ENCODE measurements at places on chromosomes 12 and 14. TPM values are rescaled to one million over a fixed set of nuclear protein-coding genes. Genes with fewer than 3 reads are reported as not detected.

- DNase-seq = no peak
Observed at GRCh38 chr12:47876440-47876960, 28.3 kb downstream of the VDR start.

- DNase-seq = no peak
Observed at GRCh38 chr14:38211255-38211735, 3.6 kb downstream of the SSTR1 start.

- DNase-seq = no peak
Observed at GRCh38 chr12:115962216-115962615, 315.3 kb downstream of the MED13L start.

- DNase-seq = peak; percentile 99
Observed at GRCh38 chr12:89733579-89734201, 25.1 kb upstream of the ATP2B1 start.

DNA sequence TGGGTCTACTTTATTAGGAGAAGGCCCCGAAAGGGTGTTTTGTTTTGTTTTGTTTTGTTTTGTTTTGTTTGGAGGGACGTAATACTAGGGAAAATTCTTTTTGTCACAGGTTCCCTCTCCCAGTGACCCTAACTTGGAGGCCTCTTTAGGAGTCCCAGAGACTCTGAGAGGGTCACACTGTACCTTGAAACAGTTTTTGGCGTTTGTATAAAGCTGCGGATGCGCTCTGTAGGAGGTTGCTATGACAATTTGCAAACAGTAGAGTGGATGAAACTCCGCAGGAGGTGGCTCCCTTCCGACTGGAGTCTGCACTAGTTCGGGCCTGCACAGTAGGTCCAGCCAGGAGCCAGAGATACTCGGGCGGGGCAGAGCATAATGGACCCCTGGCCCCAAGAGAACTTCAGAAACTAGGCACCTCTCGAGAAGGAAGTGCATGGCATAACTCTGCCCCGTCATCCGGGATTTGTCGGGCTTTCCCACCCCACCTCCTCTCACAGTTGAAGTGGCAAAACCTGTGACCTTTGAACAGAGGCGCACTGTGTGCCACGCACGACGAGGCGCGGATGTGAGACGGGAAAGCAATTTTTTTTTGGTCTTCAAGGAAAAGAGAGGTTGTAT is 1.3 kb upstream of the DYRK2 start:
- no peak for DNase-seq

DNA sequence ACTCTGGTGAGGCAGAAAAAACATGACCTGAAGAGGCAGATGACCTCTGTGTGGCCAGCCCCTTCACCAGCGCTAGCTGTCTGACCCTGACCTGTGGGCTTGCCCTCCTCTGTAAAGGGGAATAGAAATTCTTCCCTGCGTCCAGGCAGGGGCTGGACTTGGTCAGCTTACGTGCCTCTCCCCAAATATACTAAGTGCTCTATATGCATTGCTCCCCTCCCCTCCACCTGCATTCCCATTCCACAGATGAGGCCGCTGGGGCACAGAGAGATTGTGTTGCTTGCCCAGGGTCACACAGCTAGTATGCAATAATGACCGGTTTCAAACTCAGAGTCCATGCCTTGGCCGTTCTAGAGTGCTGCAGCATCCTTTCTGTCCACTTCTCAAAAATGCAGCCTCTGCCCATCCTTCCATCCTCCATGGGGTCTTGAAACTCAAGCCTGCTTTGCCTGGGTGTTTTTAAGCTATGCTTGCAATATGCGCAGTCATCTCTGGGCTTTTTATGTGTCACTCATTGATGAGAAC is 303.9 kb downstream of the CACNA1C start:
- no peak for DNase-seq

GRCh38 chr14:20811986-20812975 is 9.6 kb upstream of the RNASE1 start:
- no peak for DNase-seq

- no peak for DNase-seq
Observed at GRCh38 chr12:113914806-113915205, 51.3 kb downstream of the RBM19 start.

DNA sequence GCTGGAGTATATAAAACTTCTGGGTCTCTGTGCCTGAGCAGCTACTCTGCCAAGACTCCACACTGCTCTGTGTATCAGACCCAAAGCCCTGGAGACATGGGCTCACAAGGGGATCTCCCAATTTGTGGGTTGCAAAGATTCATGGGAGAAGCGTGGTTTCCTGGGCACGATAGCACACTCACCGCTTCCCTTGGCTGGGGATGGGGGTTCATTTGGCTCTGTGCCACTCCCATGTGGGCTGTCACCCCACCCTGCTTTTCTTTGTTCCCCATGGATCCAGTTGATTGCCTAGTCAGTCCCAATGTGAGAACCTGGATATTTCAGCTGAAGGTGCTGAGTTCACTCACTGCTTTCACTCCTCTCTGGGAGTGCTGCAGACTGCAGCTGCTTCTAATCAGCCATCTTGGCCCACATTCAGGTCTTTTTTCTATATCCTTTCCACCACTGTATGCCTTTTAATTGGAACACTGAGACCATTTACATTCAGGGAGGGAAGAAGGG is 40.0 kb upstream of the PCNX4 start:
- DNase-seq = peak; percentile 5

- peak; percentile 46 for DNase-seq
Observed at GRCh38 chr12:78181544-78182162, 351.0 kb downstream of the NAV3 start.

Gene DHRS2
- total RNA-seq = 0.32 TPM

Gene ZNF384
- total RNA-seq = 19.4 TPM

Gene MYRFL
- total RNA-seq = not detected

All from fibroblast of villous mesenchyme (primary cell).